Tongue (tissue), 3 donors: ENCODE measurements at places on chromosomes 2 and 18. TPM values are rescaled to one million over a fixed set of nuclear protein-coding genes. Genes with fewer than 3 reads are reported as not detected.

Gene DSG4
- not detected for total RNA-seq

Gene RAB17
- total RNA-seq = 1.0 TPM

Gene PROKR1
- 1.0 TPM for total RNA-seq

Gene KLHL14
- 1.3 TPM for total RNA-seq

Gene POTEC
- not detected for total RNA-seq

Gene FOXI3
- total RNA-seq = 0.31 TPM

Gene SLC35F5
- 125 TPM for total RNA-seq

Gene RAPGEF4
- 11.3 TPM for total RNA-seq

Gene ALPI
- total RNA-seq = not detected

Gene KCNS3
- total RNA-seq = 46.3 TPM

Gene RAB1A
- total RNA-seq = 86.9 TPM

Gene TMEM247
- not detected for total RNA-seq

Gene NTSR2
- not detected for total RNA-seq

Gene CD8B2
- not detected for total RNA-seq

Gene RSAD2
- 2.6 TPM for total RNA-seq

Gene TTC27
- 26.5 TPM for total RNA-seq

Gene TMEFF2
- total RNA-seq = 0.41 TPM

Gene UGT1A3
- 0.51 TPM for total RNA-seq

Gene SERPINB2
- 9.7 TPM for total RNA-seq
